Mesothelial cell of epicardium (in vitro differentiated cells): ENCODE measurements at places on chromosomes 3 and 15.

GRCh38 chr15:95454403-95455262 lies 875.9 kb upstream of the NR2F2 start:
- H3K36me3 ChIP-seq = no peaks in the 10 kb centered on the region
- H3K27me3 ChIP-seq = no peaks in the 10 kb centered on the region

GRCh38 chr15:100241572-100242482 lies 99.9 kb downstream of the ADAMTS17 start:
- no peak overlapping the region for H3K4me3 ChIP-seq
- DNase-seq = no peak
- peaks cover 2% of the 10 kb centered on the region for H3K4me1 ChIP-seq
- no peak overlapping the region for H3K27ac ChIP-seq
- no peaks in the 10 kb centered on the region for H3K27me3 ChIP-seq
- peaks cover 65% of the 10 kb centered on the region for H3K36me3 ChIP-seq

GRCh38 chr3:13021141-13022114 lies 51.8 kb downstream of the IQSEC1 start:
- no peak for DNase-seq
- no peaks in the 10 kb centered on the region for H3K36me3 ChIP-seq
- H3K27ac ChIP-seq = peak overlapping the region; percentile 71
- H3K4me3 ChIP-seq = peak overlapping the region; percentile 48
- no peaks in the 10 kb centered on the region for H3K27me3 ChIP-seq

DNA sequence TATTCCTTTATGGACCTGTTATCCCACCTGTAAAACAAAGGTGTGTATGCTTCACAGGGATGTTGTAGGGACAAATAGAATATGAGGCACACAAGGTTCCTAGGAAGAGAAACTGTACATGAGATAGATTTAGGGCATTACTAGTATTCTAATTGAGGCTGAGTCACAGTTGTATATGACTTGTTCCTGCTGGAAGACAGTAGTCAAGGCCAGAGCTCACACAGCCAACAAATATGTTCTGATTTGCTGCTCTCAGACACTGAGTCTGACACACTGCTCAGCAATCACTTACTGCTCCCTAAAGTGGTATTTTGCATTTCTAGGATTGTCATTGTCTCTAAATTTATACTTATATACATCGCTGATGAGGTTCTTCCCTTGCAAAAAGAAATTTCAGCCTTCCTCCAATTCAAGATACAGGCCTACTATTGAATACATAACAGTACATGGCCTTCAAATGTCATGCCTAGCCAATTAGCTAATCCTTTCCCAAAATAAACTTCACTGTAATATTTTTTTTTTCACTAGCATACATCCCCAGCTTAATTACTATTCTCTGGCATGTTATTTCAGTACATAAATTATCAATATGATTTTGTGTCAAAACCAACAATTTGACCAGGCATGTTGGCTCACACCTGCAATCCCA lies 69.8 kb downstream of the TIGIT start:
- no peaks in the 10 kb centered on the region for H3K36me3 ChIP-seq
- H3K27me3 ChIP-seq = no peaks in the 10 kb centered on the region
- no peak for DNase-seq
- H3K4me3 ChIP-seq = no peak overlapping the region
- peaks cover 9% of the 10 kb centered on the region for H3K4me1 ChIP-seq

DNA sequence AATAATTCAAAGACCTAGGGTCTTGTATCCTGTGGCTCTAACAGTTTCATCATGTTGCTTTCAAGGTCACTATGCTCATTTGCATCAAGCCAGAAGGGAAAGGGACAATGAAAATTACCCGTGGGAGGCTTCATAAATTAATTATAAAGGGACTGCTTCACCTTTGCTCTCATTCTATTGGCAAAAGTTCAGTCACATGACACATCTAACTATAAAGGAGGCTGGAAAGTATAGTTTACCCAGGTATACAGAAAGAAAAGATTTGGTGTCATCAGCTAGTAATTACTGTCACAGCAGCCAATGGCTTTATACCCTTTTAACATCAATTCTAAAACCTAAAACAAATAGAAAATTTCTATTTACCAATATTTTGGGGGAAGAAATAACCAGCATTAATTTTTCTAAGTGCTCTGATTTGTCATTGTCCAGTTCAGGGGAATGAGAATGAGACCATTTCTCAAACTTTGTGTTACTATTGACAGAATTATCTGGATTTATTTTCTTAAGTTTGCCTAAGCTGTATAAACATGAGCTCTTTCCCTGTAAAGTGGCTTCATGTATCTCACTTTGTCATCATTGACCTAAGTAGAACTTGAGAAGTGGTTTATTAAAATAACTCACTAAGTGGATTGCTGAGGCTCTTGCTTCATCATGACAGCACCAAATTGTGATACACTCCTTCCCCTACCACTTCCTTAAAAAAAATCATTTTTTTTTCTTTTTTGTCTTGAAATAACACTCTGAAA lies 257.7 kb upstream of the PEX5L start:
- H3K36me3 ChIP-seq = no peaks in the 10 kb centered on the region
- H3K4me1 ChIP-seq = peaks cover 15% of the 10 kb centered on the region
- no peak overlapping the region for H3K4me3 ChIP-seq
- H3K27ac ChIP-seq = no peak overlapping the region

DNA sequence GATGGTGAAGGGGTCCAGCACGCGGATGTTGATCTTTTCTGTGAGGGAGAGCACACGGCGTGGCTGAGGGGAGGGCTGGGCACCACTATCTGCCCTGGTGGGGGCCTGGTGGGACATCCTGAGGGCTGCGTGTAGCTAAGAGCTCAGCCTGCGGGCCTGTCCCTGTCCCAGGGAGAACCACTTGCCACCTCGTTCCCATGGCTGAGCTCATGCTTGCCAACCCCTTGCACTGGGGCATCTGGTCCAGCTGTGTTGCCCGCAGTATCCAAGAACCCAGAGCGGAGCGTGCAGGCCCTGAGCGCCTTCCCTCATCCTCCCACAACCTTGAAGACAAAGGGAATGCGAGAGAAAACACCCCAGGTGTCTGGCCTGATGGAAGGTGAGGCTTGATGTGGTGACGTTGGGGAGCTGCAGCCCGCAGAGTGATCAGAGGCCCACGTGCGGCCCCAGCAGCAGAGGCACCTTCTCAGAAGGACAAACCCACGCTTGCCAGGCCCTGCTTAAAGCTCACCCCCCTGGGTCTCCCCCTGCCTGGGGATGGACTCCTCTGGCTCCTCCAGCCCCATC lies 28.9 kb downstream of the TKT start:
- H3K4me1 ChIP-seq = no peaks in the 10 kb centered on the region
- peaks cover 19% of the 10 kb centered on the region for H3K36me3 ChIP-seq
- H3K4me3 ChIP-seq = no peak overlapping the region
- H3K27ac ChIP-seq = no peak overlapping the region
- H3K27me3 ChIP-seq = no peaks in the 10 kb centered on the region
- DNase-seq = no peak

- H3K27me3 ChIP-seq = no peaks in the 10 kb centered on the region
- H3K4me3 ChIP-seq = no peak overlapping the region
- peaks cover 18% of the 10 kb centered on the region for H3K36me3 ChIP-seq
- no peak for DNase-seq
- H3K27ac ChIP-seq = no peak overlapping the region
Measured at GRCh38 chr15:77180757-77181156, 109.8 kb upstream of the TSPAN3 start.

DNA sequence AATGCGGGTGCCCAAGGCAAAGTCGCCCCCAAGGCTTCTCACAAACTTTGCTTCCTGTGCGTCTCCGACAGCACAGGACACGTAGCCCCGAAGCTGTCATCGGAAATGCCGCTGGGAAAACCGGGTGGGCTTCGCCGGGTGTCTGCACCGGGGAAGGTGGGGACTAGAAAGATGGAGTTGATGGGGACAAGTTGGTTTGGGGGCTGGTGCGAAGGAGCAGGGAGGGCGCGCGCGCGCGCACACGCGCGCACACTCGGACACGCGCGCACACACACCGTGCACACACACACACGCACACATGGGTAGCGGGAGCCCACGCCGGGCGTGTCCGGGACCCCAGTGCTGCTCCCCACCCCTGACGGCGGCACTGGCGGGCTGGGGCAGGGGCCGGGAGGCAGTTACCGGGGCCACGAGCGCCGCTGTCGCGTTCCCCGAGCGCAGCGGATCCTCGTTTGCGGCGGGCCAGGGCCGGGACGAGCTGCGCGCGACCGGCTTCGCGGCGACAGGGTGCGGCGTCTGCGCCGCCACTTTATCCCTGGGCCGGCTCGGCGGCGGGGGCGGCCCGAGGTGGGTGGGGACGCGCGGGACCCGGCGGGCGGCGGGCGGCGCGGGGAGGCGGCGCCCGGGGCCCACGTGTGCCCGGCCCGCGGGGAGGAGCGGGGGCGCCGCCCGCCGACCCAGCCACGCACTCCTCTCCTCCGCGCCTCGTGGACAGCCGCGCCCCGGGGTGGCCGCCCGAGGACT lies 539 bp upstream of the MGLL start:
- peak overlapping the region; percentile 91 for H3K4me3 ChIP-seq
- H3K27ac ChIP-seq = peak overlapping the region; percentile 64
- no peaks in the 10 kb centered on the region for H3K36me3 ChIP-seq
- H3K27me3 ChIP-seq = peaks cover 50% of the 10 kb centered on the region
- peak; percentile 55 for DNase-seq

GRCh38 chr15:38164061-38164460 lies 88.6 kb upstream of the SPRED1 start:
- no peaks in the 10 kb centered on the region for H3K36me3 ChIP-seq
- H3K4me3 ChIP-seq = no peak overlapping the region
- H3K27me3 ChIP-seq = no peaks in the 10 kb centered on the region
- H3K27ac ChIP-seq = peak overlapping the region; percentile 11

DNA sequence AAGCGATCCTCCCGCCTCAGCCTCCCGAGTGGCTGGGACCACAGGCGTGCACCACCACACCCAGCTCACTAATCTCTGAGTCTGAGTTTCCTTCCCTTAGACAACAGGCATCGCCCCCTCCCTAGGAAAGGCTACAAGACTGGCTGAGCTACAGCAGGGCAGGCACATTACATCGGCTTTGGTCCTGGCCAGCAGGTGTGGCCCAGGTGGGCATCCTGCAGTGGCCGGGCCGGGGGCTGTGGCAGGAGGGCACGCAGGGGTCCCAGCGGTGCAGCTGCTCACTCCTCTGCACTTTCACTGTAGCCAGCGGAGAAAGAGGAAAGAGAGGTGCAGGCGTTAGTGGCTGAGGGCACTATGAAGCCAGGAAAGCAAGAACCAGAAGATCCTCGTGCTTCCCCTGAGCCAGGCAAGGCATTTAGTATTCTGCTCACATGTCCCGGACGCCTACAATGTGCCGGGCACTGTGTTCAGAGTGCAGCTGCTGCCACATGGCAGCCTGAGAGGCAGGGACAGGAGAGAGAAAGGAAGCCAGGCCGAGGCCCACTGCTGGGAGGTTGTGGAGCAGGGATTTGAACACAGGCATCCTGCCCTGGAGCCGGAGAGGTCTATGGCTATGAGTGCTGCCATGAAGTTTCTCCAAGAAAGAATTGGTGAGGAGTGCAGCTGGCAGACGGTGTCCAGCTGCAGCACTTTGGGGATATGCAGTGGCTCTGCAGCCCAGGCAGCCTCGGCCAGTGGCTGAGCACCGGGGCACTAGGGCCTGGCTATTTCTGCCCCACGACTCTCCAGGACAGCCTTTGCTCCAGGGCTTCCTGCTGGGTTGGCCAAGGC lies 22.3 kb downstream of the GRIP2 start:
- no peaks in the 10 kb centered on the region for H3K36me3 ChIP-seq
- no peak overlapping the region for H3K27ac ChIP-seq
- DNase-seq = no peak
- no peaks in the 10 kb centered on the region for H3K4me1 ChIP-seq

DNA sequence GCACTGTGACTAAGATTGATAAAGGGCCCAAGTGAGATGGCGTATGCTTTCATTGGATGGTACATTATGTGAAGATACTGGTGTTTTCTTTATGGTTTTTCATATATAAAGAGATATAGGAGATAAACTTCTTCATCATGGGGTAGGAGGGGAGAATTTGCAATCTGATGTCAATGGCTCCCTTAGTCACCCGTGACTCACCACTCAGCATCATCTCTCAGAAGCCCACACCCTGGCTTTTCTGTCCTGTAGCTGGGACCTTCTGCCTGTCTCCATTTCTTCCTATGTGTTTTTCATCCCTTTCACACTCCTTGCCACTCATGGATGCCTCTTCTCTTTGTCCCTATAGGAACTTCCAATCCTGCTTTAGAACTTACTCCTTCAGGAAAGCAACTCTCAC lies 114.3 kb upstream of the SEMA6D start:
- H3K4me3 ChIP-seq = no peak overlapping the region
- DNase-seq = no peak
- no peaks in the 10 kb centered on the region for H3K27me3 ChIP-seq
- H3K27ac ChIP-seq = no peak overlapping the region
- peaks cover 50% of the 10 kb centered on the region for H3K4me1 ChIP-seq
- no peaks in the 10 kb centered on the region for H3K36me3 ChIP-seq

DNA sequence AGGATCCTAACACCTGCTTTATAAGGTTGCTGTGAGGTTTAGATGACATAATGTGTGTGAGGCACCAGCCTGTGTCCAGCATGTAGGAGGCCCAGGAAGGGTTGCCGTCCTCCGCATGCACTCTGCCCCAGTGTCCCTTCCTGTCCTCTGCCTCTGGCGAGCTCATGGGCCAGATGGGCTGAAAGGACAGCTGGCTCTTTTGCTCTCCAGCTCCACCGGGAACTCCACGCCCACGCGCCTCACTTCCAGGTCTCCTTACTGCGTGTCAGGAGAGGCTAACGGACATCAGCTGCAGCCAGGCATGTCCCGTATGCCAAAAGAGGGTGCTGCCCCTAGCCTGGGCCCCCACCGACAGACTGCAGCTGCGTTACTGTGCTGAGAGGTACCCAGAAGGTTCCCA lies 12.2 kb downstream of the MUC20 start:
- peaks cover 1% of the 10 kb centered on the region for H3K36me3 ChIP-seq
- no peak for DNase-seq
- no peak overlapping the region for H3K27ac ChIP-seq
- H3K4me3 ChIP-seq = no peak overlapping the region
- peaks cover 15% of the 10 kb centered on the region for H3K4me1 ChIP-seq
- H3K27me3 ChIP-seq = no peaks in the 10 kb centered on the region

- H3K36me3 ChIP-seq = peaks cover 4% of the 10 kb centered on the region
- no peak for DNase-seq
Measured at GRCh38 chr3:15403495-15403894, 23.8 kb downstream of the METTL6 start.

- H3K27me3 ChIP-seq = no peaks in the 10 kb centered on the region
- peaks cover 6% of the 10 kb centered on the region for H3K4me1 ChIP-seq
- no peaks in the 10 kb centered on the region for H3K36me3 ChIP-seq
- peak overlapping the region; percentile 69 for H3K27ac ChIP-seq
- DNase-seq = no peak
Measured at GRCh38 chr3:100210772-100211135, 50.0 kb upstream of the TBC1D23 start.

DNA sequence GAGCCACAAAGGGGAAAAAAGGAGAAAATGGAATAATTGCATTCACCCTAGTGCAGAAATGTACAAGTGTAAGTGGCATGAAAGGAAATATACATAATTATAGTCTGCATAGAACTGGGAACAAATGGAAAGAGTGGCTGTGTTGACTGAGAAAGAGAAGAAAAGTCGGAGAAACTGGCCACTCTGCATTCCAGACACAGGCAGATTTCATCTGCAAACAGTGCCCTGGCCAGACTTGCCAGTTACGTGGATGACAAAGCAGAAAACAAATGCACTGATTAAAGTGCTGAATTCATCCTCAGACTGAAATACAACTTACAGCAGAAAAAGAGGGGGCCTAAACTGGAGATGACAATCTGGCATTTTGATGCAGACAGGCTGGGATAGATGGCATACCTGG lies 129.8 kb downstream of the FGF12 start:
- H3K27me3 ChIP-seq = no peaks in the 10 kb centered on the region
- no peak overlapping the region for H3K4me3 ChIP-seq
- DNase-seq = no peak
- H3K27ac ChIP-seq = peak overlapping the region; percentile 68
- H3K36me3 ChIP-seq = no peaks in the 10 kb centered on the region

GRCh38 chr15:70633103-70633831 lies 130.1 kb downstream of the UACA start:
- no peaks in the 10 kb centered on the region for H3K36me3 ChIP-seq
- no peak overlapping the region for H3K4me3 ChIP-seq
- DNase-seq = no peak
- peak overlapping the region; percentile 24 for H3K27ac ChIP-seq
- peaks cover 37% of the 10 kb centered on the region for H3K4me1 ChIP-seq
